ENCODE measurements at places on chromosomes 1 and 21. TPM values are rescaled to one million over a fixed set of nuclear protein-coding genes. Genes with fewer than 3 reads are reported as not detected.

CASZ1 gene
- 0.51 TPM for polyA plus RNA-seq

GRCh38 chr1:53196017-53196484 is 573 bp upstream of the CPT2 start:
- no peak for DNase-seq

DNA sequence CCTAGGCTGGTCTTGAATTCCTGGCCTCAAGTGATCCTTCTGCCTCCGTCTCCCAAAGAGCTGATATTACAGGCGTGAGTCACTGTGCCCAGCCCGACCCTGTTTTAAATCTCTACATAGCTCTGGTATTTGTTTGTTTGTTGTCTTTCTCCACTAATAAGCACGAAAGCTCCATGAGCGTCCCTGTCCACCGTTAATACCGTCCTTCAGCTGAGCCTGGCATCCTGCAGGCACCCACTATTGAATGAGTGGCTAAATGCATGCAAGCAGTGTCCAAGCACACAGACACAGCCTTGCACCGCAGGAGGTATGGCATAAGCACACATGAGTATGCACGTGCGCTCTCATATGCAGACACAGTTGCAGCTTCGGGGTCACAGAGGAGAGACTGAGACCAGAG is 4.5 kb upstream of the COL16A1 start:
- no peak for DNase-seq

- DNase-seq, result no peak
Observed at GRCh38 chr1:27655151-27655937, 16.6 kb downstream of the IFI6 start.

TCHHL1 gene
- polyA plus RNA-seq, result not detected

DNA sequence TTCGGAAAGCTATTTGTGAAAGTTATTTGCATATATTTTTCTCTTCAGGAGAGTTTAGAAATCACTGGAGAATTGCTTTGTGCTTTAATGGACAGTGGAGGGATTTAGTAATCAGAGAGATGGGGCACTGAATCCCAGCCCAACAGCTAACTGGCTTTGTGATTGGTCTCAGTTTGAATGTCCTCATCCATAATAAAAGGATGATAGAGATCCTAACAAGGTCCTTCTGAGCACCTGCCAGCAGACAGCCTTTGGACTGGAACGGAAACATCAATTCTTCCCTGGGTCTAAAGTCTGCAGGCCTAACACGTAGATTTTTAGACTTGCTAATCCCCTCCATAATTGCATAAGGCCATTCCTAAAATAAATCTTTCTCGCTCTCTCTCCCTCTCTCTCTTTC is 112.0 kb upstream of the ADAMTS5 start:
- no peak for DNase-seq

TCEA3 gene
- polyA plus RNA-seq, result 1.2 TPM

GRCh38 chr1:5711956-5712645 is 280.1 kb downstream of the NPHP4 start:
- no peak for DNase-seq

DNA sequence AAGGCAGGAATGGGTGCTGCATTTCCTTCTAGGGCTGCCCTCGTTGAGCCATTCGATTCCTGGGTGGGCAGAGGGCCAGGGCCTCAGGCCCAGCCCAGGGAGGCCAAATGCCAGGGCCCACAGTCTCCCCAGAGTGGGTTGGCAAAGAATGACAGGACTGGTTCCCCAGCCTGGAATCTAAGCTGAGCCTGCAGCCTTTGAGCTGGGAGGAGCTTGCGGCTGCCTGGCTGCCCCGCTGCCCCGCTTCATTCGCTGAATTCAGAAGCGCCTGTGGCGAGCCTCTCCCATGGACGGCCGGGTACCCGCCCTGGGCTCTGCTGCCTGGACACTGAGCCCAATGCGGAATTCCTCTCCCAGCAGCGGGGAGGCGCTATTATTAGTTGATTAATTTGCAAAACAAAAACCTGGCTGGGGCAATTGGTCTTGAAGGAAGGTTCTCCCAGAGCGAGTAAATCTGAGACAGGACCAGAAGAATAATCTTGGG is 32.3 kb upstream of the TARDBP start:
- DNase-seq, result no peak

CRNN gene
- not detected for polyA plus RNA-seq

DMRTA2 gene
- not detected for polyA plus RNA-seq

DNA sequence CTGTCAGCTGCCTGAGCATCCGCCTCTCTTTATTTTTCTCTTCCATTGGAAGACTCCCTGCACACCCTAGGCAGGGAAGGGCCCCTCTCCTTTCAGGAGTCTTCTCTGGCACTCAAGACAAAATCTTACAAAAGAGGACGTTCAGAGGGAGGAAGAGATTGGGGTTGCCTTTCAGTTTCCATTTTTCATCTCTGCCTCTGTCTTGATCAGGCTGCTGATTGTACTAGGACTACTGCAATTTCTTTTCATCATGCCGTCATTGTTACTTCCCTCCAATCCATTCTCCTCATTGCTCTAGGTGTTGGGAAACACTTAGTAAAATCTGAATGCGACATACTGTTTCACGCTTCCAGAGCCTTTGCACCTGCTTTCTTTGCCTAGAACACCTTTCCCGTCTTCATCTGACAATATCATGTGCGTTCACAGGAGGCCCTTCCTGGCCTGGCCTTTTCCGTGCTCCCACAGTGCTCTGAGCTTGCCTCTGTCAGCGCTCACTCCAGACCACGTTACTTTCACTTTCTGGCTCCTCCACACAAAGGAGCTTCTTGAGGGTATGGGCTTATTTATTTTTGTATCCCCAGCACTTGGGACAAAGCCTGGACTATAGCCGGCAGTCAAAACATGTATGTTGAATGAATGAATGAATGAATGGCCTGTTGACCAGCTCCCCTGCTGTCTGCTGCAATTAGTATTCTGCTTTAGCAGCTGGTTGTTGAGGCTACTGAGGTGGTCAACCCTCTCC is 10.9 kb downstream of the LRRC71 start:
- DNase-seq, result no peak

RHOU gene
- 0.44 TPM for polyA plus RNA-seq

DNA sequence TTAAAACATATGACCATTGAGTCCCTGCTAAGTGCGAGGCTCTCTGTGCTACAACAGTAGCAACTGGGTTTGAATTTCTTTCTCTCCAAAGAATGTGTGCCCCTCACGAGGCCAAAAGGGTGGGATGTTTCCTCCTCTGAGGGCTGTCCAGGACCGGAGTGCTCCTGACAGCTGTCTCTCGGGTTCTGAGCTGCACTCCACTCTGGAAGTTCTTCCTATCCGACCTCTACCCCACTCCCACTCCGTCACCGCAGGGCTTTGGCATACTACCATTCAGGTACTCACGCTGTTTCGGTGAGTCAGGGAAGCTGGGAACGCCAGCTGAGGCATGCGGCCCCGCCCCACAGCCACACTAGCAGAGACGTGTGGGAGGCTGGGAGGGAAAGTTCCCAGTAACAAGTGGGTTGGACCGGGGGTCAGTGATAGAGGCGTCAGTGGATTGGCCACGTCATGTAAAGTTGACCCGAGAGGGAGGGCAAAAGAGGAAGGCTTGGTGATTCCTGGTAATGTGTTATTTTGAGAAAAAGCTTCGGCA is 705 bp upstream of the SLC50A1 start:
- DNase-seq, result peak; percentile 66

KISS1 gene
- polyA plus RNA-seq, result 0.10 TPM

MEAF6 gene
- 60.5 TPM for polyA plus RNA-seq

PADI3 gene
- 0.36 TPM for polyA plus RNA-seq

DNA sequence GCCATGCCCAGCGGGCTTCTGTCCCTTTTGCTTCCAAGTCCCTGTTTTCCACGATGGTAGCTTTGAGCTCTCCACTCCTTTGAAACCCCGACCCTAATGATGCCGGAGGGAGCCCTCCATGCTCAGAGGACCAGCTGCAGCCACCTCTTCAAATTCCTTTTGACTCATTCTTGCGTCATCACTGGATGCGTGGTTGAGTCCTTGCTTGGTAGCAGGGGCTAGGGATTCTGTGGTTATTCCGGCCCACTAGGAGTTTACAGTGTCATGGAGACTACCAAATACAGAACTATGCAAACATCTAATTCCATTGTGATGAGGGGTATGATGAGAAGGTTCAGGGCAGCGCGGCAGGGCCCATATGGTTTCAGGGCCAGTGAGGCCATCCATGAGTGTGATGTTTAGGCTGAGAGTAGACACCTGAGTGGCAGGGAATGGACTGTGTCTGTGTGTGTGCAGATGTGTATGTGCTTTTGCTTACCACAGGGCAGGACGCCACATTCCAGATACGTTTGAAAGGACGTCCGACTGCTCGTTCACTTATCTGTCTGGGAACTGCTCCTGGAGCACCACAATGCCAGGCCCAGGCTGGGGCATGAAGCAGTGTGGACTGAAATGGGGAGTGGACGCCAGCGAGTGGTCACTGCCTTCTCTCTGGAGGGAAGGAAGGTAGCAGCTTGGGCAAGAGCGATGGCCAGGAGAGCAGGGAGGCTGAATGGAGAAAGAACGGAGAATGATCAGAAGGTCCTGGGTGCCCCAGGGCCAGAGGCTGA is 30.4 kb upstream of the ZBTB21 start:
- no peak for DNase-seq

- no peak for DNase-seq
Observed at GRCh38 chr1:96473791-96474434, 247.7 kb upstream of the PTBP2 start.

PTPN14 gene
- 12.8 TPM for polyA plus RNA-seq

SPRR2A gene
- not detected for polyA plus RNA-seq

- no peak for DNase-seq
Observed at GRCh38 chr1:85001742-85002141, 4.8 kb upstream of the MCOLN2 start.

DNA sequence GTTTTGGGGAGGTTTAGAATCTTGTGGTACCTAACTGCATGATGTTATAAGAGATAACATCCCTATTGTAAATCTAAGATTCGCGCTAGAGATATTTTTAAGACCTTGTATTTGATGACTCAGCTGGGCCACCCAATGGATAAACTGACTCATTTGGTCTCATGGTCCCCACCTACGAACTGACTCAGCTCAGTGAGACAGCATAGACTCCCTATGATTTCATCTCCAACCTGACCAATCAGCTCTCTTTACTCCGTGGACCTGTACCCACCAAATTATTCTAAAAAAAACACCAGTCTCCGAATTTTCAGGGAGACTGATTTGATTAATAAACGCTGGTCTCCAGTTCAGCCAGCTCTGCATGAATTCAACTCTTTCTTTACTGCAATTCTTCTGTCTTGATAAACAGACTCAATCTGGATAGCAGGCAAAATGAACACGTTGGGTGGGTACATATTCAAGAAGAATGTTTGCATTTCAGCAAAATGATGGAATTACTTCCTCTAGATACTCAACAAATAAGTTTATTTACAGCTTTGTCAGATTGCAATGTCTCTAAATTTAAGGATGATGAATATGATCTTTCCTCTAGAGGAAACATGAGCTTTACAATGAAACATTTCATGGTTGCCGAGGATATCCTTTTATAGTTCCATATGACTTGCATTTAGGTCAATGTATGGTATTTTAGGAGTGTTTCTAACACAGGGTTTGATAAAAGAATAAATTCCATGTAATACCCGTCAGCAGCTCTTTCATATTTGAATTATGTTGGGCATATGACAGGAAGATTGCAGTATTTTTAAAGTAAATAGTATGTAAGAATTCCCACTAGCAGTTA is 516.6 kb upstream of the RGS18 start:
- DNase-seq, result no peak

KCNJ15 gene
- polyA plus RNA-seq, result 0.02 TPM

DNA sequence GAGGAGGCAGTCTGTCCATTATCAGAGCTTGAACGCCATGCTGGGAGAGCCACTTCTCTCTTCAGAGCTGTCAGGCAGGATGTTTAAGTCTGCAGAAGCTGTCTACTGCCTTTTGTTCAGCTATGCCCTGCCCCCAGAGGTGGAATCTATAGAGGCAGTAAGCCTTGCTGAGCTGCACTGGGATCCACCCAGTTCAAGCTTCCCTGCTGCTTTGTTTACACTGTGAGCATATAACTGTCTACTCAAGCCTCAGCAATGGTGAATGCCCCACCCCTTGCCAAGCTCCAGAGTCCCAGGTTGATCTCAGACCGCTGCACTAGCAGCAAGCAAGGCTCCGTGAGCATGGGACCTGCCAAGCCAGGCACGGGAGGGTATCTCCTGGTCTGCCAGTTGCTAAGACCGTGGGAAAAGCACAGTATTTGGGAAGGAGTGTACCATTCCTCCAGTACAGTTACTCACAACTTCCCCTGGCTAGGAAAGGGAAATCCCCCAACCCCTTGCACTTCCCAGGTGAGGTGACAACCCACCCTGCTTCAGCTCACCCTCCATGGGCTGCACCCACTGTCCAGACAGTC is 32.5 kb downstream of the RGS13 start:
- DNase-seq, result no peak

DNA sequence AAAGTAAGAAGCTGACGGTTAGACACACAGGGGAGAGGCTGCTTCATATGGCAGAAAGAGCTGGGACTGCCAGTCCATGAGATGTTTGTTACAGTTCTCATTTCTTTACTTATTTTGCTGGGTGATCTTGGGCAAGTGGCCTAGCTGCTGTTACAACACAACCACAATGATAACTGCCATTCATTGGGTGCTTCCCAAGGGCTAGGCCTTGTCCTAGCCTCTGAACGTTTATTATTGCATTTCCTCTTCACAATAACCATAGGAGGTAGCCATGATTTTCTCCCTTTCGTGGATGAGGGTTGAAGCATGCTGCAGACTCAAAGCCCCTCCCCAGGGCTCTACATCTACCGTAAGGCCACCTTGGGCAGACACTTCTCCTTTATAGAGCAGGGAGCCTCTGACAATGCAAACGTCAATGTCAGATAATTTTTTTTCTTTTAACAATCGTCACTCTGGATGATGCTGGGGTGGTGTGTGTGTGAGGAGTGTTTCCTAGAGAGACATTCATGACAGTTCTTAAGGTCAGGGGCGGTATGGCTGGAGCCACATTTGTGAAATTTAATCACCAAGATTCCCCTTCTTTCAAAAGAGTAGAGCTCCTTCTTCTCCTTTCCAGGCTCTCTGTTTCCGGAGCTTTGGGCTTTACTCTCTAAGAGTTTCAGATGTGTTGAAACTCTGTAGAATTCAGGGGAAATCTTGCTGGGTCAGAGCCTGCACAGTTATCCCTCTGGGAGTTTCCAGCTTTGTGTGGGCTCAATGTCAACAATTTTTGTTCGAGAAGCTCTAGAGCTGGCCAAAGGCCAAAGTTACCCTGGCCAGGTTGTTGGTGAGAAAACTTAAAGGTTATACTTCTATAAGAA is 138.5 kb upstream of the SGIP1 start:
- no peak for DNase-seq

GRCh38 chr21:23247334-23247733 is 2249.1 kb downstream of the NCAM2 start:
- no peak for DNase-seq

AIM2 gene
- polyA plus RNA-seq, result 1.1 TPM

MARK1 gene
- polyA plus RNA-seq, result 3.0 TPM

- no peak for DNase-seq
Observed at GRCh38 chr1:16324456-16324890, 27.8 kb downstream of the FBXO42 start.

GRCh38 chr1:168472223-168472622 is 71.6 kb downstream of the XCL2 start:
- DNase-seq, result no peak

GRCh38 chr1:44862829-44863401 is 19.9 kb upstream of the PTCH2 start:
- no peak for DNase-seq

- no peak for DNase-seq
Observed at GRCh38 chr1:24735156-24735508, 10.1 kb upstream of the CLIC4 start.

- no peak for DNase-seq
Observed at GRCh38 chr1:30606166-30606565, 117.2 kb downstream of the MATN1 start.

GRCh38 chr1:186327331-186327730 is 47.7 kb downstream of the TPR start:
- no peak for DNase-seq
